ENCODE measurements at places on chromosomes 1 and 21.

DNA sequence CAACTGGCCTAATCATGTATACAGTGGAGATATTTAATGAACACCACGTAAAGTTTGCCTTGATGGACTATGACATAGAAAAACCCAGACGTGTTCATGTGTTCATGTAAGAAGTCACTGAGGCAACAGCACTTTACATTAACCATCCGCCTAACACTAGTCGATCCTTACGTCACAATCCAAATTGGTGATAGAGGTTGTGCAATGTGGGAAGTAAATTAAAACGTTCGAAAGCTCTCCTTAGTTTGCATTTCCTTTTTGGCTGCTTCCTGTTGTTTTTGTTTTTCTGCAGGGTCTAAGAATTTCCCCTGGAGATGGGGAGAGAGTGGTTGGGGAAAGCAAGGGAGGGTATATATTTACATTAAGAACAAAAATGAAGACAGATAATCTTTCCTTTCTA is 587.5 kb upstream of the ADGRL2 start:
- no peak for DNase-seq

DNA sequence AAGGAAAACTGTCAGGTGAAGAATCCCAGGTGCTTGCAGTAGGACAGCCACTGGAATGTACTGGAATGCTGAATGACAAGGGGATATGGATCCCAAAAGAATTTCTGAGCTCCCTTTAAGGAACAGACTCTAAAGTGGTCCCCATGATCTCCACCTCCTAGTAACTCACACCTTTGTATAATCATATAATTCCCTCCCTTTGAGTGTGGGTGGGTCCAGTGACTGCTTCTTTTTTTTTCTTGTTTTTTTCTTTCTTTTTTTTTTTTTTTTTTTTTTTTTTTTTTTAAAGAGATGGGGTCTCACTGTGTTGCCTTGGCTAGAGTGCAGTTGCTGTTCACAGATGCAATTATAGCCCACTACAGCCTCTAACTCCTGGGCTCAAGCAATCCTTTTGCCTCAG is 28.5 kb upstream of the H3-3A start:
- no peak for DNase-seq

DNA sequence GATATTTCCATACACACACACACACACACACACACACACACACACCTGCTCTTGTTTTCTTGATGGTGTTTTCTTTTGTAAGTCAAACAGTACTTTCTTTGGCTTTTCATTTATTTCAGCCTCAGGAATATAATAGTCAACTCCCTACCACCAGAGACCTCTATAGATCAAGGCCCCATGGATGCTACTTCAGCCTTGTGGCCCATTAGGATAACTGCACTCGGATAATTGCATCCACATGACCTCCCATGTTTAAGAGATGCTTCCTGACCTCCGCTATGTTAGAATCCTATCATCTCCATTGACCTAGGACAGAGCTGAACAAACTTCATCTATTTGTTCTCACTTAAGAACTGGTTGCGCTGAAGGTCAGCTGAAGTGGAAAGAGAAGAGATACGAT is 1094.0 kb upstream of the B3GALT2 start:
- DNase-seq, result no peak

- no peak for DNase-seq
Measured at GRCh38 chr1:78006521-78006920, 1.8 kb downstream of the DNAJB4 start.

- no peak for DNase-seq
Measured at GRCh38 chr1:56482486-56482885, 96.9 kb downstream of the PLPP3 start.

DNA sequence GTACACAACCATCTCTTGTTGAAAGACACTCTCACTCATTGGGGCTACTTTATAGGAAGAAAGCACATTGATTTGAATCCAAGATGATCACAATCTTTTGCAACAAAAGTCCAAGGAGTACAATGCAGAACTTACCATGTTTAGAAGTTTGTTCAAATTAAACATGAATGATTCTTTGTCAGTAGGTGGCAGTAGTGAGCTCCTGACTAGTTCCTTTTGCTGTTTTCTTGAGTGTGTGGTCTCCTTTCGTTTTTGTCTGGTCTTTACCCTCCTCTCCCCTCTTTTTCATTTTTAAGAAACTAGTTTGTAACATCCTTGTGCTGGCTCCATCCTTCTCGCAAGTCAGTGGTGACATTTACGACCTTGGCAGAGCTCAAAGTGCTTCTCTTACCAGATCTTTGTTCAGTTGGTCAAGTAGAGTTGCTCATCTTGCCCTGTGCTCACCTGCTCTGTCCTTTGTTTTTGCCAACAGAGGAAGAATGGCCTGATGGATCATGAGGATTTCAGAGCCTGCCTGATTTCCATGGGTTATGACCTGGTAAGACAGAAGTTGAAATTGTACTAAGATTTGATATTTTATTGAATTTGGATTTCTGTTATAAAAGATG is 35.7 kb upstream of the MTR start:
- DNase-seq, result no peak

- peak; percentile 27 for DNase-seq
Measured at GRCh38 chr1:30929135-30929889, 20.8 kb upstream of the SDC3 start.

DNA sequence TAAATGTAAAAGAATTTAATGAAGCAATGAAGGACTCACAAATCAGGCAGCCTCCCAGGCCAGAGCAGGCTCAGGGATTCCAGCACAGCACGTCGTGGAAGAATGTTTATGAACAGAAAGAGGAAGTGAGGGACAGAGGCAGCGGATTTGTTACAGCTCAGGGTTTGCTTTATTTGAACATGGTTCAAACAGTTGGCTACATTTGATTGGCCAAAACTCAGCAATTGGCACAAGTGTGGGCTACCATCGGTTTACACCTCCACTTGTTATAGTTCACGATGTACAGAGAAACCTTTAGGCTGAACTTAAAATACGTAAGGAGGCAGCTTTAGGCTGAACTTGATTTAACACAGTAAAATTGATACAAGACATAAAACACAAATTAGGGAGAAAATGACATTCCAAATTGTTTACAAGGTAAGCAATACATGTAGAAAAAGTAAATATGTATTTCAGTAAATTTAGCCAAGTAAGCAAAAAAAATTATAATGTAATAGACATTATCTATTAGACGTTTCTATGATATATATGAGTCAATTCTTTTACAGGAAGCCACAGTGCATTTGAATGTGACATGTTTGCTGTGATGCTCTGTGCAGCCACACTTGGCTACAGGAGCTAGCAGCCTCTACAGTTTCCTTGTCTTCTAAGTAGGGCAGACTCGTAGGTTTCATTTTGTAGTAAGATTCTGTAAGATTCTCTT is 126.5 kb downstream of the ADSS2 start:
- no peak for DNase-seq

GRCh38 chr1:203091761-203092330 is 6.0 kb upstream of the MYOG start:
- no peak for DNase-seq

- no peak for DNase-seq
Measured at GRCh38 chr1:30741239-30741894, 16.2 kb downstream of the LAPTM5 start.

- no peak for DNase-seq
Measured at GRCh38 chr1:83922431-83922830, 76.5 kb downstream of the TTLL7 start.

DNA sequence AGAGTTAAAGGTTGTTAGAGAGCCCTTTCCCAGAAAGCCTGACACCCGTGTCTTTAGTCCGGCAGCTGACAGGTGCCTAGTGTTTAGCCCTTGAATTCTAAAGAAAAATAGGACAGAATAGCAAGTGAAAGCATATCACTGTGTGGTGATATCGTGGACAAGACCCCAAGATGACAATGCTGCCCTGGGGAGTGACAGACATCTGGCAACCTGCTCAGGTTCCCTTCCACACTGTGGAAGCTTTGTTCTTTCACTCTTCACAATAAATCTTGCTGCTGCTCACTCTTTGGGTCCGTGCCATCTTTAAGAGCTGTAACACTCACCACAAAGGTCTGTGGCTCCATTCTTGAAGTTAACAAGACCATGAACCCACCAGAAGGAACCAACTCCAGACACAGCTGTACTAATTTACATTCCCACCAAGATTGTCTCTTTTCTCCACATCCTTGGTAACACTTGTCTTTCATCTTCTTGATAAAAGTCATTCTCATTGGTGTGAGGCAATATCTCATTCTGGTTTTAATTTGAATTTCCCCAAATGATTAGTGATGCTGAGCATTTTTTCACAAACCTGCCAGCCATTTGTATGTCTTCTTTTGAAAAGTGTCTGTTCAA is 107.6 kb upstream of the SGIP1 start:
- DNase-seq, result no peak

DNA sequence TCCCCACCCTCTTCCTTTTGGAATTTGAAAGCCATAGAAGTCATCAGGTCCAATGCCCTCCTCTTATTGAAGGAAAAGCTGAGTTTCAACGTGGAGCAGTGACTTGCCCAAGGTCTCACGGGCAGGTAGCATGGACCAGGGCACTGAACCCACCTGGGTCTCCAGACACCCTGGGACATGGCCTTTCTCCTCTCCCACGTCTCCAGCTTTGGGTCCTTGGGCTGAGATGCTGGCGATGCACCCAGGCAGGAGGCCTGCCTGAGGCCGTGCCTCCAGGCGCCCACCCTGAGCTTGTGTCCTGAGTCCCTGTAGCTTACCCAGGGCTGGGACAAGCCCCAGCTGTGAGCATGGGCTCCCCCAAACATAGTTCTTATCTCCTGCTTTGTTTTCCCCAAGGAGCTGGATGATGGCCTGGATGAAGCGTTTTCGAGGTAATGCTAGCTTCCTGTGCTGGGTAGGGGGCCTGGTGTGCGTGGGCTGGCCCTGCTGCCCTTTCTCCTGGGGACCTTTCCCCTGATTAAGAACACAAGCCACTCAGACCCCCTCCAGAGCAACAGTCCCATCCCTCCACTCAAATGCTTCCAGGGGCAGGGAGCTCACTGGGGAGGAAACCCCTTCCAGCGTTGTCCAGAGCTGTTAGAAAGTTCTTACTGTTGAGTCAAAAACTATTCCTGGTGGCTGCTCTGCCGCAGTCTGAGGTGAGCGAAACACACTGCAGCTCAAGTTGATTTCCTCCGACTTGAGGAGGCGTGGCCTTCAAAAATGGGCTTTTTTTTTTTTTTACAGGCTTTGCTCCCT is 21.6 kb downstream of the LDLRAP1 start:
- DNase-seq, result no peak

GRCh38 chr21:45932922-45933502 is 48.6 kb upstream of the COL6A1 start:
- DNase-seq, result no peak

GRCh38 chr1:52947490-52947889 is 20.4 kb downstream of the SCP2 start:
- DNase-seq, result no peak

DNA sequence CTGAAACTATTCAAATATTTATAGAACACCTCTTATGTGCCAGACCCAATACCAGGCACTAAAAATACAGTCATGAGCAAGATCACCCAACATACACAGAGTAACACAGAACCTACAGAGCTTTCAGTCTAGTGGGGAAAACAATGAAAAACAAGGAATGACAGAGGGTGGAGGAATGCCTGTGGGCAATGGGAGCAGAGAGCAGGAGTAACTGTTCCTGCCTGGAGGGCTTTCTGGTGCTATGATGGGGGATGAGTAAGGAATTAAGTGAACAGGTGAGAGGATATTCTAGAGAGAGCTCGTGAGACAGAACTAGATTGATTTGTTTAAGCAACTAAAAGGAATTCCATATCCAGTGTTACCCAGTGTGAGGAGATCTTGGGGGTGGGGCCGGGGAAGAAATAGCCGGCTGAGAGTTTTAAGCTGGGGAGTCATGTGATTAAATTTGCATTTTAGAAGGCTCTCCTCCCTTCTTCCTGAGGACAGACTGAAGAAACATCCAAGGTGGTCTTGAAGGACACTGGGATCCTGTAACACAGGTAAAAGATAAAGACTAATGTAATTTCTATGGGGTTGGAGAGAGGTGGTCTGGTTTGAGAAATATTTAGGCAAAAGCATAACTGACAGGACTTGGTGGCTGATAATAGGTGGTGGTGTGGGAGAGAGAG is 2.1 kb upstream of the CD53 start:
- DNase-seq, result no peak

- DNase-seq, result no peak
Measured at GRCh38 chr1:1893997-1894353, 3.1 kb upstream of the GNB1 start.

Measured in T-helper 9 cell (primary cell).